Left renal cortex interstitium (tissue), 4 donors: ENCODE measurements at places on chromosomes 2 and 18. TPM values are rescaled to one million over a fixed set of nuclear protein-coding genes. Genes with fewer than 3 reads are reported as not detected.

DNA sequence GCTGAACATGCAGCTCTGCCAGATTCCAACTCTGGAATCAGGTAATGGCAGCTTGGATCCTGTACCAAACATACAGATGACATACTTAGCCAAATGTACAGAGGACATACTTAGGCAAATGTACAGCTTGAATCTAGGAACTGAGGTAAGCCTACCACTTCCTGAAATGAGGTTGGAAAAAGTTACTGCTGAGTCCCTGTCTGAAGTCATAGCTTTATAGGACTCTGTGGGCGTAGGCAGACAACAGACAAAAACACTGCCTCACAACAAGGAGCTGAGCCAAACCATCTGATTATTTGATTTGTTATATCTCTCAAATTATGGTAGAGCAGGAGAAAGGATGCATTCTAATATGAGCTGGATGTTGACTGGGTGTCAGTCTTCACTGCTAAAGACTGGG, 290.2 kb upstream of the TCF4 start:
- no peak for DNase-seq

DNA sequence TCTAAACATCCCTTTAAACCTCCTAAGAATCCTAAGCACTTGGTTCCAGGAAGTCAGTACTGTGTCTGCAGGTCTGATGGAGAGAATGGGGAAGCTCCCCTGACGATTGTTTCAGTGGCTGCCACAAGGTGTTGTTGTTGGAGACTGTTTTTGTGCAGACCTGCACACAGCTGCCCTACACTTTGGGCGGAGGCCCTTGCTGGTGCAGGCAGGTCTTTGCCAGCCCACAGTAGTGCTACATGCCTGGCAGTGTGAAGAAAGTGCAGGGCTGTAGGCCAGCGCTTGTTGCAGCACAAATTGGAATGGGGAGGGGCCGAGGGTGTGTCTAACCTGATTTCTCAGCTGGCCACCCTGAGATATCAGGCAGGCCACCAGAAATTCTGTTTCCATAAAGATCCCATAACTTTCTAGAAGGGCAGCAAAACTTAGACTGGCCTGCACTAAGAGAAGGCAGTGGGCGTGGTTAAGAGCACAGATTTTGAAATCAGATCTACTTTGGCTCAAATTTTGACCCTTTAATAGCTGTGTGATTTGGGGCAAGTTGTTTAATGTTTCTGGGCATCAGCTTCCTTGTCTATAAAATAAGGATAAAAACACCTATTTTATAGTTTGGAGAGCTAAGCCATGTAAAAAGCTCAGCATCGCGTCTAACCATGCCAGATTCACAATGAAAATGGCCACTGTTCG, 83.7 kb upstream of the SLC1A4 start:
- no peak for DNase-seq

DNA sequence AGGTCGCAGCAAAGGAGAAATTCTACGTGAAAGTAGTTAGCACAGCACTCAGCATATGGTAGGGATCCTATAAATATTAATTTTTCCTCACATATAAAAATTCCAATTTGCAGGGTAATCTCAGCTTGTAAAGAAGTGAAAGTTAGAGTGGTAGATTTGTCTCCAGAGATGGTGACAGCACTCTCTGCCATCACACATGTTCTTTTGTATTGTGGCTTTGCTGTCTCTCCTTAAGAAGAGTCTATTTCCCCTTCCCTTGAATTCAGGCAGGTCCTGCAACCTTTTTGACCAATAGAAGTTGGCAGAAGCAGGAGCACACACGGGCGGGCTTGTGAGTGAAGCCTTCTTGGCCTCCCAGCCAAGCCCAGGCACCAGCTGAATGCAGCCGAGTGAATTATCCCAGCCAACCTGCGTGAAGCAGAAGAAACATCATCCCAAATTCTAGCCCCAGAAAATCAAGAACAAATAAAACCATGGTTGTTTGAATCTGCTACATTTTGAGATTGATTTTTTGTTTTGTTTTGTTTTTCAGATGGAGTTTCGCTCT, 107.8 kb upstream of the COPS8 start:
- DNase-seq, result no peak

GRCh38 chr2:170869036-170869435, 52.3 kb downstream of the GAD1 start:
- DNase-seq, result no peak

DNA sequence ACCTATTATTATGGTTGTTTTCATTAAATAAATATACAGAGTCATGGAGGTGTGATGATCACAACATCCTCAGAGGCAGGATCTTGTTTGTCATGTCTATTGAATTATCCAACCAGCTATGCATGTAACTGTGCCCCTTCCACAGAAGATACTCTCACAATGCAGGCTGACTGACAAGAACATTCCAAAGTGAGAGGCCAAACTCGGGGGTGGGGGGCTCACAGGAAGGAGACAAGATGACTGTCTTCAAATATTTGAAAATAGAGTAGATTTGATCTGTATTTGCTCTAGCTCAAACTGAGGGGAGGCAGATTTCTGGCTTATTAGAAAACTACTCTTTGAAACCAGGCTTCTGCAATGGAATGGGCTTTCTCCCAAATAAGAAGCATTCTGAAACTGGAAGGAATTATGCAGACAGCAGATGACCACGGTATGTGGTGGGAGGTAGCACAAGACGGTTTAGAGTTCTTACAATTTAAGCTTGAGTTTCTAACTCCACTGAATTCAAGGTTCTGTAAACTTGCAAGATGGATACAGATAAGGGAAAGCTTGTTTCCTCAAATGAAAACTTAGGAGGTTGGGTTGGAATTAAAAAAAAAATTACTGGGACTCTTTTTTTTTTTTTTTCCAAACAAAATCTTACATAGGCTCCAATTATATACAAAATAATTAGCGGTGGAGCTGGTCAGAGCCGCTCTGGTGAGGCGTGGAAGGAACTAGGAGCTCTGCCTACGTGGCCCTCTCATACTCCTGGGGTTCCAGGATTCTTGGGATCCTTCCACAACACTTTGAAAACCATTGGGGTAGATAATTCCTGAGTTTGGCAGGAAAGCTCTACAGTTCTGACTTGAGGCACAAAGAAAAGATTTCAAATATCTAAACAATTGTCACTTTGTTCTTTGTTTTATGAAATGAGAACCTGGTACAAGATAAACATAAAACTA, 79.3 kb downstream of the PLA2R1 start:
- no peak for DNase-seq

DNA sequence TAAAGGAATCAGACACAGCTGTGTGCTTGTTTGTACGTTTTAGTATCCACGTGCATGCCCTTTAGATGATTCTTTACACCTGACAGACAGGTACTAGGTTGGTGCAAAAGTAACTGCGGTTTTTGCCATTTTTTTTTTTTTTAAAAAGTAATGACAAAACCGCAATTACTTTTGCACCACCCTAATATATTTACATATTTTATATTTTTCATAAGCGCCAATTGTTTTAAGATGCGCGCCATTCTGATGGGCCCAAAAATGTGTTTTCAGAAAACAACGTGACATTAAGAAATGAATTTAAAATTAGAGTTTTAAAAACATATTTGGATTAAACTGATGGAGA, 972 bp upstream of the COBLL1 start:
- no peak for DNase-seq

- no peak for DNase-seq
Observed at GRCh38 chr2:141423124-141423523, 707.7 kb downstream of the LRP1B start.

The REG1B gene
- polyA plus RNA-seq, result not detected

- DNase-seq, result no peak
Observed at GRCh38 chr2:122055521-122055931, 300.1 kb downstream of the TSN start.

The STAT4 gene
- polyA plus RNA-seq, result 13.1 TPM

The RBBP8 gene
- polyA plus RNA-seq, result 64.7 TPM

GRCh38 chr2:217263756-217264155, 403.9 kb upstream of the TNP1 start:
- DNase-seq, result no peak

DNA sequence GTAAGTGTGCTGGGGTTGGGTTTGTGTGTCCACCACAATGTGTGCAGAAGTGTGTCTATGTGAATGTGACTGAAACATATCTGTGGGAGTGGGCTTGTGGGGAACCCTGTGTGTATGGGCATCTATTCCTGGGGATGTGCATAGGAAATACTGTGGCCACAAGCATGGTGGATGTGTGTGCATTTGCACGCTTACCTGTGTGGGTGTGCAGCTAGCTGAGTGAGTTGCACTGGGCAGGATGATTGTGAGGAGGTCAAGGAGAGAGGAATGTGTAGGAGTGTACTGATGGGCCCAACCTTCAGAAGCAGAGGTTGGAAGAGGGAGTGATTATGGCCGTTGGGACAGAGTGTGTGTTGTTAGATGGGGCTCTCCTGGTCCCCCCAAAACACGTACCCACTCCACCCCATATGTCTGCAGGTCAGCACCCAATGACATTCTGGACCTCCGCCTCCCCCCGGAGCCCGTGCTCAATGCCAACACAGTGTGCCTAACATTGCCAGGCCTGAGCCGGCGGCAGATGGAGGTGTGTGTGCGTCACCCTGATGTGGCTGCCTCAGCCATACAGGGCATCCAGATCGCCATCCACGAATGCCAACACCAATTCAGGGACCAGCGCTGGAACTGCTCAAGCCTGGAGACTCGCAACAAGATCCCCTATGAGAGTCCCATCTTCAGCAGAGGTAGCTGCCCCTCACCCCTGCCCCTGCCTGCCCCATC, 1.2 kb downstream of the WNT10A start:
- no peak for DNase-seq

DNA sequence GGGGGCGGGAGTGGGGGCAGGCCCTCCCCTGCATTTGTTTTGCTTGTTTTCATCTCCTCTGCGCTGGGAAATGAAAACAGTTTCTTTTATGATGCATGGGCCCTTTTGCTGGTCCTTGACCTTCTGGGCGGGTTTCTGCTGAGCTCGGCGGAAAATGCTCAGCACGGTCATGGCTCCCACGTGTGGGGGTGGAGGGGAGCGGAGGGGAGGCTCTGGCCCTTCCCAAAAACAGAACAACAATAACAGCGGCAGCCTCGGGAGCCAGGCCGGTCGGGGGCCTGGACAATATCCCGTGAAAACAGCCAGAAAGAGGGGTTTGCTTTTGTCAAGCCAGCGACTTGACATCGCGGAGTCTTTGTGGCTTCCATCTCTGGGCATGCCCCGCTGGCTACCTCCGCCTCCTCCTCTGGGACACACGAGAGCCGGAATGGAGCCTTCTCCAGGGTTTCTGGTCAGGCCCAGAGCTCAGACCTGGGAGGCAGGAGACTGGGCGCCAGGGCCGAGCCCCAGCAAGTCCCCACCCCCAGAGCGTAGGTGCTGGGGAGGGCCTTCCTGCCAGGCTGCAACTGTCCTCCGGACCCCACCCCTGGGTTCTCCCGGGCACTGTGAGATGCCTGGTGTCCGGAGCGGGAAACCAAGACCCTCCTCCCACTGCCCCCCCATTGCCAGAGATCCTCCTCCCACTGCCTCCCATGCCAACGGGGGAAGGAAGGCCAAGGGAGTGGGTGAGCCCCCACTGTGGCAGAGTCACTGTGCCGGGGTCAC, 35.9 kb upstream of the SNED1 start:
- peak; percentile 79 for DNase-seq

The ACMSD gene
- 40.8 TPM for polyA plus RNA-seq

The EVX2 gene
- 0.05 TPM for polyA plus RNA-seq

GRCh38 chr2:129829588-129829987, 149.9 kb upstream of the RAB6C start:
- no peak for DNase-seq

The STARD6 gene
- 0.21 TPM for polyA plus RNA-seq

DNA sequence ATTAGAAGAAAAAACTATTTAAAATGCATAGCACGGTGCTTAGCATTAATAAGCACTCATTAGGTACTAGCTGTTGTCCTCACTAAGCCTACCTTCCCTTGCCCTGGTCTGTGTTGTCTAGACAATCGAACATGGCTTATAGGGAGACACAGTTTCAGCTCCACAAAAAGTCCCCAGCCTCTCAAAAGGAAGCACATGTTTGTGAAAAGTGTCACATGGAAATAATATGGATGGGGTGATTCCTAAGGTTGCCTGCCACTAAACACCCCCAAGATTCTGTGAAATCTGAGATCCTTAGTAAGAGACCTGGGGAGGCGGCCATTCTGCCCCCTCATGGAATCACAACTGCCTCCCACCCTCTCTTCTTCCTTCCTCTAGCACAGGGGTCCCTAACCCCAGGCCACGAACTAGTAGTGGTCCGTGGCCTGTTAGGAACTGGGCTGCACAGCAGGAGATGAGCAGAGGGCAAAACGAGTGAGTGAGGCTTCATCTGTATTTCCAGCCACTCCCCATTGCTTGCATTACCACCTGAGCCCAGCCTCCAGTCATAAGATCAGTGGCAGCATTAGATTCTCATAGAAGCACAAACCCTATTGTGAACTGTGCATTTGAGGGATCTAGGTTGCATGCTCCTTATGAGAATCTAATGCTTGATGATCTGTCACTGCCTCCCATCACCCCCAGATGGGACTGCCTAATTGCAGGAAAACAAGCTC, 59.6 kb upstream of the NDUFV2 start:
- DNase-seq, result no peak

The MOGAT1 gene
- 0.48 TPM for polyA plus RNA-seq

GRCh38 chr2:59502981-59503380, 1050.5 kb downstream of the BCL11A start:
- no peak for DNase-seq

DNA sequence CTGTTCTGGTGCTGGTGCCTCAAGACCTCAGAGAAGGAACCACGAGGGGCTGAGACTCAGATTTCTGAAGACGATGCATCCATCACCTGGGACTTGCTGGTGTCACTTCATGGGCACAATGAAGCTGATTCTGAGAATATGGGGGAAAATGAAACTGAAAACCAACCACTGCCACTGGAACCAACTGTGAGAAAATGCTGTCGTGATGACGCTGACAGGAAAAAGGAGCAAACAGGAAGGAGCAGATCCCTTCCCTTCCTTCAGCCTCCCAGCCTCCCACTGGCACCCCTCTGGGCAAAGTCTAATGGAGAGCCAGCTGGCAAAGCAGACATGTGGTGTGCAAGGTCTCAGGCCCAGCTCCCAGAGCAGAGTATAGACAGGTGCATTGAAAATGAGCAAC, 109.7 kb downstream of the FOXI3 start:
- no peak for DNase-seq

- DNase-seq, result no peak
Observed at GRCh38 chr2:239521518-239521815, 120.6 kb upstream of the HDAC4 start.

DNA sequence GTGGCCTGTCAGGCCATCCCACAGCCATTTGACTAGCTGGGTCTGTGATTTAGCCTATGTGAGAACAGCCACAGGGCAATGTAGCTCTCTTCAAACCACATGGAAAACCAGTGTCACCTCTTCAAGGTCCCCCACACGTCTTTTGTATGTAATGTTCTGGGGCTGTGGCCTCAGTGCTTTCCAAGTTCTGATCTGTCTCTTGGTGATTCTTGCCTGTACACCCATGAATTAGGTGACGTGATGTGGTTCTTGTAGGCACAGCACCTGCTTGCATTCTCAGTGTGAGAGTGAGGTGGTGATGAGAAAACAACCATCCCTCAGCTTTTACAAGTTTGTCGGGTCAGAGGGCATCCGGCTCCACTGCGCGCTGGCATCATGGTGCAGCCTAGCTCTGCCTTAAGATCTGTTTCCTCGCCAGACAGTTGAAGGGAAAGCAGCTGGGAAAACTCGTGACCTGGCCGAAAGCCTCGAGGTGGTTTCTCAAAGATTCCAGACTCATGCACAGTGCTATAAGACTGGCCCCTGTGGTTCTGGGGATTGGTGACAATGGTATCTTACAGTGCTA, 125.8 kb downstream of the TANC1 start:
- no peak for DNase-seq
